ENCODE measurements at places on chromosomes 4 and X.

- DNase-seq: no peak
Measured at GRCh38 chr4:6313216-6313615, 43.6 kb downstream of the WFS1 start.

GRCh38 chr4:148793221-148793620, 351.0 kb upstream of the NR3C2 start:
- DNase-seq: no peak

- DNase-seq: no peak
Measured at GRCh38 chrX:81957900-81958545, 756.1 kb downstream of the SH3BGRL start.

DNA sequence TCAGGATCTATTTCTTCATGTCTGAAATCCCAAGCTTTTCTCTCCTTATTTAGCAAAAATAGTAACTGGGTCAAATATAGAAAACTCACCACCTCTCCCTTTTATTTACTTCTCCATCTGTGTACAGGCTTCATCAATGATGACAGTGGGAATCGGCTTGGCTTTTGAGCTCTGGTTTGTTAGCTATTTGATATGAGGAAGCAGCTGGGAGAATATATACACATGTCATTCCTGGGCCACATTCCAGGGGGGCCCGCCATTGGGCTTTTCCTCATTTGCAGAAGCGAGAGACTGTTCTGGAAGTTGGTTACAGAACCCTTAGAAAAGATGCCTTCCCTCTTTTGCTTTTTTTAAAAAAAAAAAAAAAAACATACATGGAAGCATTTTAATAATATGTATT, 107.4 kb upstream of the F9 start:
- DNase-seq: no peak

DNA sequence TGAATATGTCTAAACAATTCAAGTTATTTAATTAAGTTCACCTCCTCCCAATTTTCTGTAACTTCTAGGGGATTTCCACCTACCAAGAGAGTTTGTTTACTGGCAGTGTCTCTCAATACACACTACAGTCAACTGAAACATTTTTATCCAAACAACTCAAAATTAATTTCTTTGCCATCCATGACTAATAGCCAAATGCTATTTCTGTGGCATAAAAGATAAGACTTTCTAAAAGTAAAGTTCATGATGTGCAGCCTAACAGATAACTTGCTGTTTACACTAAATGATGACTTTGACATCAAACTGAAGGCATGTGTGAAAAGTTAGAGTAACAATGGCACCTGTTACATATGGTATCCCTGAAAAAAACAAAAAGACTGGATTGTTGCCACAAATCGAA, 7.3 kb downstream of the TAB3 start:
- no peak for DNase-seq

GRCh38 chr4:147628415-147628814, 11.2 kb downstream of the TMEM184C start:
- DNase-seq: no peak

- DNase-seq: no peak
Measured at GRCh38 chrX:32847921-32848320, 363.4 kb downstream of the DMD start.

DNA sequence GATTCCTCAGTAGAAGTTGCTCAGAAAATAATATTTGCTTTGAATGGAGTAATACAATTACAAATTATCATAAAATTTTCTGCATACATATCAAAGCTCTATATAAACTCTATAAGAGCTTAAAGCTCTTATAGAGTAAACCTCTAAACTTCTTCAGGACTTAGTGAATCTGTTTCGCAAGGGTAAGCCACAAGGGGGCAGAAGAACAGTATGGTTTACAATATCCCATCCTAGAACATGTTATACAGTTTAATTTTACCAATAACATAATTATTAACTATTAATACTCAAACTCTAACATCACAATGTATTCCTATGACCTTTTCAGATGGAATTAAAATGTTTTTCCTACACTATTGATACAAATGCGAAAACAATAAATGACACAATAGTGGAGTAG, 33.8 kb upstream of the SPANXN1 start:
- DNase-seq: no peak

All from esophagus squamous epithelium (tissue), 5 donors.